Ureter (tissue), 1 donor: ENCODE measurements at places on chromosomes 4 and X. TPM values are rescaled to one million over a fixed set of nuclear protein-coding genes. Genes with fewer than 3 reads are reported as not detected.

- no peak for DNase-seq
These were observed 14.1 kb upstream of the USO1 start for GRCh38 chr4:75710246-75710645.

DNA sequence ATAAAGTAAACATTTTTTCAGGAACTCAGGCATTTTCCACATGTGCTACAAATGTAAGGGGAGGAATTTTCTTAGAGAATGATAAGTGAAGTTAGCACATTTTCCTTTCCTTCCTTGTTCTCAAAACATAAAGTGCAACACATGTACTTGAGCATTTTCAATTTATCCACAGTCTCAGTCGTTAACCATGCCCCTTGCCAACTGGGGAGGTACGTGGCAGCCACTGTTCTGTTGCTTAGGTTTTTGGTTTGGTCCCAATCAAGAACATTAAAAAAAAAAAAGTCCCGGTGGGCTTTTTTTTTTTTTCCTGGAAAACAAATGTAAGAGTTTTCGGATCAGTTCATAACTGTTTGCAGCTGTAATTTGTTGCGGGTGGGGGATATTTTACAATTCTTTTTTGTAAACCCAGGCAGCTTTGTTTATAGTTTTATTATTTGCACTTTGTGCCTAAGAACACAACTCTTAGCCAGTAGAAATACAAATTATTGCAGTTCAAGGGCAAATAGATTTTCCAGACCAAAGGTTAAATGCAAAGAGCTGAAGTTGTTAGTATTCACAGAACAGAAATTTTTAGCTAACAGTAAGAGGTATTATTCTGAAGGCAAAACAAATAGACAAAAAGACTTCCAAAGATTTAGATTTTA, 112.1 kb upstream of the NAP1L5 start:
- DNase-seq: no peak

DNA sequence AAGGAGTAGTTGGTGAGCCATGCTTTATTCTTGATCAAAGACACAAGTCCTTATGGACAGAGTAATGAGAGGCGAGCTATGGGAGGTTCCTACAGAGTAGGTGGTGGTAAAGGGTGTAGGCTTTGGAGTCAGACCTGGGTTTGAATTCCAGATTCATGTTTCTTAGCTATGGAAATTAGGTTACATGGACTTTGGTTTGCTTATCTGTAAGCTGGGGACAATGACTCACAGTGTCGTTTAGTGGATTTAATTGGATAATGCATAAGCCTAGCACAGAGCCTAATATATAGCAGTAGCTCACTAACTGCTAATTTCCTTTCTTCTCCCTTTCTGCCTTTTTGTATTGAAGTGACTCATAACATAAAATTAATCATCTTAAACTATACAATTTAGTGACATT, 5.0 kb upstream of the TRPC5 start:
- DNase-seq: no peak

- DNase-seq: no peak
These were observed 116.7 kb upstream of the CXCL13 start for GRCh38 chr4:77488882-77489281.

DNA sequence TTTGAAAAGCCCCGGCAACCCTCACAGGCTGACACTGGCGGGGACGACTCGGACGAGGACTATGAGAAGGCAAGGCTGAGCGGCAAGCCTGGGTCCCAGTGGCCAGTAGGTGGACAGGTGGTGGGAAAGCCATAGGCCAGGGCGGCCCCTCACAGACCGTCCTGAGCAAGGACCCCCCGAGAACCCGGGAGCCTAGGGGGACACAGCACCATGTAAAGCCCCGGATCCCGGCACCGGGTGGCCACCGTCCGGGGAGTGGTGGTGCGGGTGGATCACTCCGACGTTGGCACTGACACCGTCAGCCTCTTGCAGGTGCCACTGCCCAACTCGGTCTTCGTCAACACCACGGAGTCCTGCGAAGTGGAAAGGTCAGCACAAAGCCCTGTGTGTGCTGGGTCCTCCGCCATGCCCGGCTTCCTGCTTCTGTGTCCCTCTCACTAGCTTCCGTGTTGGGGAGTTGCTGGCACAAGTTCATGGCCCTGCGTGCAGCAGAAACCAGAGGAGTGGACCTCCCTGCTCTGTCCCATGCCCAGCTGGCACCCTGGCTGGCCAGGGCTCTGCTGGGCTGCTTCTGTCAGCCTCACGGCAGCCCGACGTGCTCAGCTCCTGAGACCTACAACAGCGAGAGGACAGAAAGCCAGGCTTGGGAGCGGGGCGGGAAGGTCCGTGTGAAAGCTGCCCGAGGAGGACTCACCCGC, 11.9 kb upstream of the ADD1 start:
- peak; percentile 38 for DNase-seq

GRCh38 chrX:130826249-130826648, 76.8 kb downstream of the ENOX2 start:
- DNase-seq: no peak

- no peak for DNase-seq
These were observed 81.4 kb downstream of the CEP44 start for GRCh38 chr4:174365018-174365587.

- DNase-seq: no peak
These were observed 9.9 kb upstream of the GK start for GRCh38 chrX:30643313-30643821.

DNA sequence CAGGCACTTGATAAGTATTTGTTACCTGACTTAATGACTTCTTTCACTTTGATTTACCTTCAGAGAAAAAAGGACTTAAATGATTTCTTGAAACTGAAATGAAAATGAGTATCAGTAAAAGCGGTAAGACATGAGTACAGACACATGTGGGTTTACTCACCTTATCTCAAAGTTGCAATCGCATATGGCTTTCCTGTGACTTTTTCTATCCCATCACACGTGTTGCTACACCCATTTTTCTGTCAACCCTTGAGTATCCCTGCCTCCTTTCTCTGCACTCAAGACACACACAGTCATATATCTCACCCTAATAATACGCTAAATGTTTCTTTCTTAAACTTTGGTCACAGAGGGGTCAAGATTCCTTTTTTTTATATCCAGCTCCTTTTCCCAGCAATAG, 11.0 kb upstream of the ARHGEF38 start:
- no peak for DNase-seq

CXorf38 gene
- 23.1 TPM for total RNA-seq

GABRA4 gene
- not detected for total RNA-seq

SRPX gene
- 46.1 TPM for total RNA-seq
